Stimulated activated naive CD4-positive, alpha-beta T cell treated with Interleukin-2 at 50 U/mL for 16 hours (primary cell): ENCODE measurements at places on chromosomes 6 and 20.

- no peak for DNase-seq
Measured at GRCh38 chr6:161369339-161369738, 95.5 kb upstream of the AGPAT4 start.

DNA sequence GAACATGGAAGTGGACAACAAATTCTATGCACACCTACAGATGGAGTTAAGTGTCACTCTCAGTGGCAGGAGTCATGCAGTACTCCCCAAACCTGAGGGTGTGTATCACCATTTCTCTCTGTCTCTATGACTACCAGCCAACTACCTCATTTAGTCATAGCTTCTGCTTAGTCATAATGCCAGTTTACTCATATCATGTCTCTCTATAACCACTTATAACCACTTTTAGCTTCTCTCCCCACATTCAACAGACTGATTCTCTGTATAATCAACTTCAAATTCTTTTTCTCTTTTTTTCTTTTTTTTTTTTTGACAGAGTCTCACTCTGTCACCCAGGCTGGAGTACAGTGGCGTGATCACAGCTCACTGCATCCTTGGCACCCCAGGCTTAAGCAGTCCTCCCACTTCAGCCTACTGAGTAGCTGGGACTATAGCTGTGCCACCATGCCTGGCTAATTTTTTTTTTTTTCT, 13.8 kb upstream of the GTF3C6 start:
- peak; percentile 48 for DNase-seq

- no peak for DNase-seq
Measured at GRCh38 chr20:31820228-31820627, 1.1 kb downstream of the MYLK2 start.

- no peak for DNase-seq
Measured at GRCh38 chr6:119138906-119139541, 60.6 kb upstream of the FAM184A start.

GRCh38 chr20:4702562-4703280, 19.0 kb upstream of the PRND start:
- DNase-seq, result no peak

- DNase-seq, result no peak
Measured at GRCh38 chr20:53767206-53767930, 173.7 kb upstream of the ZNF217 start.

- no peak for DNase-seq
Measured at GRCh38 chr6:33957892-33958525, 154.2 kb upstream of the MLN start.

DNA sequence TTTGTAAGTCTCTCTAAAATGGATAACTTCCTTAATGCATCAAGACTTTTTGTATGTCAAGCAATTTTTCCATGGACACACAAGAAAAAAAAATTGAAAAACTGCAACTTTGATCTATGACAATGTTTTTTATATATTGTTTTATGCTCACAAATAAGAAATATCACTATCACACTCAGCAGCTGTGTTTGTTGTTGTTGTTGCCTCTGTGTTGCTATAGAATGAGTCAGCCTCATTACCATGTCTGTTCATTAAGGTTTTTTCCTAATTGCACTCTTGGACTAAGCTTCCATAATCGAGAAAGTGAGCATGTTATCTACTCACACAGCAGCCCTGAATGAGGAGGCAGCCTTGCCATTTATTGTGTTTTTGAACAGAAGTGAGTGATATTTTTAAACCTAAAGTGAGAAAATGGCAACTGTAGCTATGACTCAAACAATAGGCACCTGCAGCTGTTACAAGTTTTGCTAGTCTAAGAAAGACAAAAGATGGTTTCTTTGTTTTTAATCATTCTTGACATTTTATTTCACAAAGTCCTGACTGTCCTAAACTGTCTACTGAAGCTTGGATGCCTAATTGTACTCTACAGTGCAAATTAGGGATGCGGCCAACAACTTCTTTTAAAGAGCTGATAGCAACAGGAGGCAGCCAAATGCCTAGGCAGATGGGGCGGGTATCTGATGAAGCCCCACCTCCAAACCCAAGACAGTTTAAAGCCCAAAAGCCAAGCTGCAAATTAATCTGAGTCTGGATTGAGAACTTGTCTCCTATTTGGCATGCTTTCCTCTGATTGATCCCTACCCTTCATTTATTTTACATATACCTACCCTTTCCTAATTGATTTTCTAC, 77.9 kb upstream of the DOK5 start:
- DNase-seq, result no peak

GRCh38 chr20:46299078-46299477, 9.2 kb downstream of the CDH22 start:
- DNase-seq, result no peak

- DNase-seq, result no peak
Measured at GRCh38 chr20:34604980-34605788, 46.7 kb downstream of the MAP1LC3A start.
